Activated T-cell treated with anti-CD3 and anti-CD28 coated beads, Interleukin-2, amount 50 U/mL, for 1 hour (primary cell): ENCODE measurements at places on chromosomes 11 and 22.

GRCh38 chr11:104997288-104997687, 25.7 kb downstream of the CASP5 start:
- no peak for DNase-seq

GRCh38 chr11:56027354-56027753, at the start of gene OR5AS1:
TSS of gene OR5AS1 (plus strand) at chr11:56027654. CDS start at chr11:56030419, 2,765 bp downstream.
- DNase-seq = no peak

- DNase-seq = no peak
Observed at GRCh38 chr11:71420455-71421241, 27.5 kb downstream of the DHCR7 start.

DNA sequence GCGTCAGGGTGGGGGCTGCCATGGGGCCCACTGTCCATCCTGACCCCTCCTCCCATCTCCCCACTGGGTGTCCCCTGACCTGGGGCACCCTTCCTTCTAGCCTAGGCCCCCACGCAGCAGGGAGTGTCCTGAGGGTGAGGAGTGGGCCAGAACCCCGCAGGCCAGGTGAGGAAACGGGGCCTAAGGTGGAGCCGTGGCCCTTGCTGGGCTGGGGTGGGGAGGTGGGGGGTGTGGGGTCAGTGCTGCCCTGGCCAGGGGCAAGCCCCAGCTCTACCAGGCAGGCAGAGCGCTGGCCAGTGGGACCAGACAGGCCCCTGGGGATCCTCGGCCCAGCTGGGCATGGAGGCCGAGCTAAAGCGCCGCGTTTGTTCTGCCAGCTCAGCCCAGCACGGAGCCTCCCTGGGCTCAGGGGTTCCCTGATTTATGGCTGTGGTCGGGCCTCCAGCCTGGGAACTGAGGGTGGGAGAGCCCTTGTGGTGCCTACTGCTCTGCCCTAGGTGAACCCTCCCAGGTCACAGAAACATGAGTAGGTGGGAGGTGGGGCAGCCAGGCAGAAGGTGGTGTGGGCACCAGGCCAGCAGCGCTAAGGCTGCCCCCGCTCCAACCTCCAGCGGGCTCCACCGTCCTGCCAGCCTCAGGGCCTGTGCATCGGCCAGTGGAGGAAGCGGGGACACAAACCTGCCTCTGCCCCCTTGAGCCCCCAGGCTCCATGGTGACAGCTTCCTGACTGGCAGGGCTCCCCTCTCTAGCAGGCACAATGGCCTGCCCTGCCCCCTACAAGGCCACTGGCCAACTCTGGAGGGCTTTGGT, 22.4 kb downstream of the TRMU start:
- no peak for DNase-seq

DNA sequence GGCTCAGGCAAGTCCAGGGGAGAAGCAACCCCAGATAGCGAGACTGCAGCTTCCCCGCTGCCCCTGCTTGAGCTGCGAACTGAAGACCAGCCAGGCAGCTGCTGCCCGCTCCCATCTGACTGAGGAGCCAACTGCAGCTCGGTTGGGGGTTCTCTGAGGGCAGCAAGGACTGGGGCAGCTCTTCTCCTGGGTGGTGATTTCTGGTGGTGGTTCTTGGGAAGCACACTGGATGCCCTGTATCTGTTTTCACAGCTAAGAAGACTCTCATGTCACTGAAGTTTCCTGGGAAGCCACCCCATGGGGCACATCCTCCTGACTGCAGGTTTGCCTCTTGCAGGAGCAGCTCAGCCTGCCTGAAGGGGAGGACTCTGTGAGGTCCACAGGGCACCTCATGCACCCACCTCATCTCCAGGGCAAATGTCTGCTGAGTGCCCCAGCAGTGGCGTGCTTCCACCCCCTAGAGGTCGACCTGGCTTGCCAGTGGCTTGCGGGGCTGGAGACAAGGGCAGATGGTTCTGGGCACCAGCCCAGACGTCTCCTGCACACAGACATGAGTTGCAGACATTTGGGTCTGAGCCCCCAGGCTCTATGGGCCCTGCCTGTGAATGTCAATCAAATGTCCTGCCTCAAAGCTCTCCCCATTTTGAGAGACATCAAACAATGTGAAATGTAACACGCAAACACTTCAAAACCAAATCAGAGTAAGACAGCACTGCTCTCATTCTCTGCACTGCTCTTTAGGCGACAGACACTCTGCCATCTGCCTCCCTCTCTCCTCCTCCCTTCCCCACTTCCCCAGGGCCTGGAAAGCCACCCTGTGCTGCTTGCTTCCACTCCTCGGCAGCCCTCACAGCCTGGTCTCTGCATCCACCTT, 800.9 kb downstream of the BRD1 start:
- no peak for DNase-seq

GRCh38 chr11:78688460-78688859, 113.8 kb upstream of the NARS2 start:
- DNase-seq = no peak

DNA sequence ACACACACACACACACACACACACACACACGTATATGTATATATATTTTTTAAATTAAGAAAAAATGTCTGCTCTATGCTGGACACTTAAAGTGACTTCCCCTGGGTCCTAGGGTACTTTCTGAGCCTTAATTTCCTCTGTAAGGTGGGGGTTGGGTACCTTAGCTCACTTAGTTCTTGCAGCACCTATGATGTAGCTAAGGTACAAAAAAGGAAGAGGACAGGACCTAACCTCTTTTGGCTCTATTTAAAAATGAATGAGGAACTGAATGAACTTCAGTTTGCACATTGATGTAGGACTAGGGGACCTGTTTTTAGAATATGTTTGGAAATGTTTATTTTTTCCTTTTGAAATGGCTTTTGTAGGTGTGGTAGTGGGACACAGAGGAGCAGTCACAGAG, 11.1 kb downstream of the SREBF2 start:
- no peak for DNase-seq

DNA sequence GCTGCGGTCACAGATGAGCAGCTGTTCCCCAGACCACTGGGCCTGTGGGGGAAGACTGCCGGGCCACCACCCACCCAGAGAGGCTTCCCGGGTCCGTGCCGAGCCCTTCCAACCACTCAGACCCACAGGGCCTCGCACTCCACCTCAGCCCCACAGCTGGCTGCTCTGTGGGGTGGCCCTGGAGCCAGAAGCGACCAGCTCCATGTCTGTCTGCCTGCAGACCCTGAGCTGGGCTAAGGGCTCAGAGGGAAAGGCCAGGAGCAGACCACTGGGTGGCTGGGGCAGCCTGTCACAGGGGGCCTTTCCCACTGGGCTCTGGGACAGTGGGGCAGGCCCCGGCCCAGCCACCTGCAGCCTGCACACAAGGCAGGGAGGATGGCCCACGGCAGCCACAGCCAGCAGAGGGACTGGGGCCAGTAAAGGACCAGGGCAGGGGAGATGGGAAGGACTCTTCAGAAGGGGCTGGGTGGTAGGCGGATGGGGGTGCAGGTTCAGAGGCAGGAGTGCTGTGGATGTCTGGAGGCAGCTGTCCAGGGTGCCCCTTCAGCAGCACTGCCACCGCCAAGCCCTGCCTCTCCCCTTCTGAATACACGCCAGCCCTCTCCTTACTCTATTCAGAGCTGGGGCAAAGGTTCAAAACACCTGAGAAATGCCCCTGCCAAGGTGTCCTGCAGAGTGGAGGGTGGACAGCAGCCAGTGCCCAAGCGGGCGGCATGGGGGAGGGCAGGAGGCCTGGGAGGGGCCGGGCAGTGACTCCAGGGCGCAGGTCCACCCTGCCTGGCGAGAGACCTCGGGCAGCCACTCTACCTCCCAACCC, 32.2 kb downstream of the GNB1L start:
- DNase-seq = no peak

DNA sequence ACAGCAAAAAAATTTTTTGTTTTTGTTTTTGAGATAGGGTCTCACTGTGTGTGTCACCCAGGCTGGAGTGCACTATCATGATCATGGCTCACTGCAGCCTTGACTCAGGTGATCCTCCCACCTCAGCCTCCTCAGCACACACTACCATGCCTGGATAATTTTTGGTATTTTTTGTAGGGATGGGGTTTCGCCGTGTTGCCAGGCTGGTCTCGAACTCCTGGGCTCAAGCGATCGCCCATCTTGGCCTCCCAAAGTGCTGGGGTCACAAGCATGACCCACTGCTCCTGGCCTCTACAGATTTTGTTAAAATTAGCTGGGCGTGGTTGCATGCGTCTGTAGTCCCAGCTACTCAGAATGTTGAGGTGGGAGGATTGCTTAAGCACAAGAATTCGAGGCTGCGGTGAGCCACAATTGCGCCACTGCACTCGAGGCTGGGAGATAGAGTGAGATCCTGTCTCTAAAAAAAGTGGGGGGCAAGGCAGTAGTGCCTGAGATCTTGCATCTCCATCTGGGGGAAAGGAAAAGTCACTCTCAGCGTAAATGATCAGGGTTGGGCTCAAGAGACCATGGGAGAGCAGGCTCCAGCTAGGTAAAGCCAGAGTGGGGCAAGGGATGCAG, 10.6 kb upstream of the DGKZ start:
- DNase-seq = no peak

DNA sequence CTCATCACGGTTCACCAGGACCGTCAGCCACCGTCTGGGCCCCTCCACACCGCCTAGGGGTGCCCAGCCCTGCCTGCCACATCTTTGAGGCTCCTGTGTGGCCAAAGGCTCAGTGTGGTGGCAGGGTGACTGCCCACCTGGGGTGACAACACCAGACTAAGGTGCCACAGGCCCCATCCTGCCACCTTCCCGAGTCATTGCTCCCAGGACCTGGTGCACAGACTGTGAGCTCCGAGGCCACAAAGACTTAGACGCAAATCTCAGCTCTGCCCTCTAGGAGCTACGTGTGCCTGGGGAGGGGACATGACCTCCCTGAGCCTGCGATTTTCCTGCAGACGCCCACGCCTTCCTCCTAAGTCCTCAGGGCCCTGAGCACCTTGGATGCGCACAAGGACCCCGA, 36.5 kb downstream of the KIAA0930 start:
- no peak for DNase-seq

DNA sequence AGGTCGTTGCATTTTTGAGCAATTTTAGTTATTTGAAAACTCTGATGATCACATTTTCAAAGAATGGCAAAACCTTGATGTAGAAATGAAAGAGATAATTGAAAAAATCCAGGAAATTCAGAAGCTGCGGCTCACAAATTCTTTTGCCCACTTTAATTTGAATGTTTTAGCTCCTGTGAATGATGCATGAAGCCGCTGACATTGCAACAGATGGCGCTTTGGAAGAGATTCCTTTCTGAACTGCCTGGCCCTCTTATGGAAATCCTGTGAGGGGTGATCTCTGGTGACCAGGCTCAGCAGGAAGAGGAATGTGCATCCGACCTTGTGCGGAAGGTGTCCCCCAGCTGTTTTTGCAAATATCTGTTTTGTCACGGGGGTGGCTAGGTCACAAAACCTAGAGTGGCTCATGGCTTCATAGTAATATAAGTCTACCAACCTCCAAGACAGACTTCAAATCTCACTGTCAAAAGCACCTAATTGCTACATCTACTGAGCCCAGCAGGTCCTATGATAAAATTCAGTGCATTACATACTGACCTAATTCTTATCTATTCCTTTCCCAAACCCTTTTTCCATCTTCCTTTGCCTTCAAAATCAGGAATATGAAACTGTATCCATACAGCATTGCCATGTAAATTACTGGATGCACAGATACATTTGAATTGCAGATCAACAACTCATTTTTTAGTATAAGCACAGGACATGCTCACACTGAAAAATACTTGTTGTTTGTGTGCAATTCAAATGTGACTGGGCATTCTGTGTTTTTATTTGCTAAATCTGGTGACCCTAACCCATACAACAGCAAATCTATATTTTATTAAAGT, 412.7 kb downstream of the ETS1 start:
- no peak for DNase-seq

DNA sequence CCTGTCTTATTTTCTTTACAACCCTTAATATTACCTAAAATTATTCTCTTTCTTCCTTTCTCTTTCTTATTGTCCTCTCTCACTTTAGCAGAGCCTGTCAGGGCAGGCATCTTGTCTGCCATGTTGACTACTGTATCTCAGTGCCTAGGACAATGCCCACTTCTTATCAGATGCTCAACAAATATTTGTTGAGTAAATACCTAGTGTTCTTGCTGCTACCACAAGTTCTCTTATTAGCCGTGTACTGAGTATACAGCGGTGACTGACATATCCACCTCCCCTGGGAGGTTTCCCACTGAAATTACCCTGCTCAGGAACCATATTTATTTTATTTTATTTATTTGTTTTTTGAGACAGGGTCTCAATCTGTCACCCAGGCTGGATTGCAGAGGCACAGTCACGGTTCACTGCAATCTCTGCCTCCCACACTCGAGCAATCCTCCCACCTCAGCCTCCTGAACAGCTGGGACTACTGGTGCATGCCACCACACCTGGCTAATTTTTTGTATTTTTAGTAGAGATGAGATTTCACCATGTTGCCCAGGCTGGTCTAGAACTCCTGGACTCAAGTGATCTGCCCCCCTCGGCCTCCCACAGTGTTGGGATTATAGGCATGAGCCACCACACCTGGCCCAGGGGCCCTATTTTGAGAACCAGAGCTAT, 6.7 kb downstream of the HPX start:
- DNase-seq = no peak

DNA sequence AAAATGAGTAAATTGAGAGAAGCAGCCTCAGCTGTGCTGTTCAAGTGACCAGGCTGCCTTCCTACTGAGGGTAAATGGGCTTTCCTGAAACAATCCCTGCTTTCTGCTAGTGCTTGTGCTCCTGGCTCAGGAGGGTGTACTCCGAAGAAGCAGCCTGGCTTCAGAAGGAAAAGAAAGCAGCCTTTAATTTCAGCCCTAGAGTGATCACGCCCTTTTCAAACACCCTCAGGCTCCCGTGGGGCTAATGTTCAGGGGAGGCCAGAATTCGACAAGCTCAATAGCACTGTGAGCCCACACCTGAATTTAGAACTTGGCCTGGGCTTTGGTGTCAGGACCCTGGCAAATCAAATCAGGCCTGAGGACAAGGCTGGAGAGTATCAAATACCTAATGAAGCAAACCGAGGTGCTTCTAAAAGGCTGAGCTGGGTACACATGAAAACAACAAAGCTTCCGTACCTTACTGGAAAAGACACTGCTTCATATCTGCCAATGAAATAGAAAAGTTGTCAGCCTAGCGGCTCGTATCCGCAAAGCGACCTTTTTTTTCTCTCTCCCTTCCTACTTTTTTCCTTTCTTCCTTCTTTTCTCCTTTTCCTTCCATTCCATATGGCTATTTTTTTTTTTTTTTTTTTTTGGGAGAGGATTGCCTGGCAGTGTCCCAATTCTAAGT, 387.8 kb downstream of the SOX6 start:
- no peak for DNase-seq

DNA sequence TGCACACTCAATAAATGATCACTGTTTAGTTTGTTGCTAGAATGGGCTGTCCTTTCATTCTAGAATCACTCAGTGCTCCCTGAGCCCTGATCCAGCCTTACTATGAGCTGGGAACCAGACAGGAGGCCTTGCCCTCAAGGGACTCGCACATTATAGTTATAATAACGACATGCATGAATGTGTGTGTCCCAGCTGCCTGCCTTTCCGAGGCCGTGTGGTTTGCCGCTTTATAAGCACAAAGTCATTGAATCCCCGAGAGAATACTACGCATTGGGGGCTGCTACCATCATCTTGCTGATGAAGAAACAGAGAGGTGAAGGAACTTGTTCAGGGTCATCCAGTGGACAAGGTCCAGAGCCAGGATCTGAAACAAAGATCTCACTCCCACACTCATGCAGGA, 75.7 kb downstream of the NFAM1 start:
- DNase-seq = no peak

- DNase-seq = no peak
Observed at GRCh38 chr11:23897453-23898286, 599.2 kb upstream of the LUZP2 start.

- DNase-seq = no peak
Observed at GRCh38 chr11:117621226-117621625, 175.8 kb downstream of the DSCAML1 start.
